Mucosa of gallbladder (tissue), 1 donor: ENCODE measurements at places on chromosomes 11 and 22.

DNA sequence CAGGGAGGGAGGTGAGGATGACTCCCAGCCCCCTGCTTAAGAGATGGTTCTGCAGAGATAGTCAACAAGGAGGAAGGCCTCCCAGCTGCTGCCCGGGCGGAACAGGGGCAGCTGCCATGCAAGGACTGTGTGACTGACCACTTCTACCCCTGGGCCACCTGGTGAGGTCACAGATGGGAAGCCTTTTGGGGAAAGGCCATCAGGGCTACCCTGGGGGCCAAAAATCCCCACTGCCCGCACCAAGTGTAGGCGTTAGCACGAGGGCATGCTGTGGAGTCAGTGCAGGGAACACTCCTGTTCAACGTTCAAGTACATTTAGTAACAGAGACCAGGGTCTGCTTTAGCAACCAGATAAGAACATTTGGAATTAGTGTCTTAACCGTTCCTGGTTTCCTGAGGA lies 372.9 kb downstream of the BRD1 start:
- no peak for DNase-seq

- no peak for DNase-seq
Measured at GRCh38 chr11:86687185-86687778, 14.9 kb upstream of the ME3 start.

- DNase-seq: no peak
Measured at GRCh38 chr11:112453601-112454577, 193.2 kb upstream of the PLET1 start.

DNA sequence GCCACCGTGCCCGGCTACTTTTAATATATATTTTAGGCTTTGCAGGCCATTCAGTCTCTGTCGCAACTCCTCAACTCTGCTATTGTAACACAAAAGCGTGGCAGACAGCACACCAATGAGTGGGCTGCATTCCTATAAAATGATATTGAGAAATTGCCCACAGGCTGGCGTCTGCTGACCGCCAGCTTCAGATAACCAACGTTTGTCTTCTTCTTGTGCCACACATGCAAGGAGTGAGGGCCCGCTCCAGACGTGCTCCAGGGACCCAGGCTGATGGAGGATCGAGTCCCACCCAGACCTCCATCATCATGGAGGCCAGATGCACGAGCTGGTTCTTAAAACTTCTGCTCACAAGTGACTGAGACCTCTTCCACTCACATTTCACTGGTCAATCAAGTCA lies 35.4 kb upstream of the LINC01488 start:
- DNase-seq: no peak

- no peak for DNase-seq
Measured at GRCh38 chr22:30695351-30695851, 727 bp downstream of the OSBP2 start.

GRCh38 chr11:121930004-121930965 lies 185.7 kb downstream of the BLID start:
- DNase-seq: no peak

DNA sequence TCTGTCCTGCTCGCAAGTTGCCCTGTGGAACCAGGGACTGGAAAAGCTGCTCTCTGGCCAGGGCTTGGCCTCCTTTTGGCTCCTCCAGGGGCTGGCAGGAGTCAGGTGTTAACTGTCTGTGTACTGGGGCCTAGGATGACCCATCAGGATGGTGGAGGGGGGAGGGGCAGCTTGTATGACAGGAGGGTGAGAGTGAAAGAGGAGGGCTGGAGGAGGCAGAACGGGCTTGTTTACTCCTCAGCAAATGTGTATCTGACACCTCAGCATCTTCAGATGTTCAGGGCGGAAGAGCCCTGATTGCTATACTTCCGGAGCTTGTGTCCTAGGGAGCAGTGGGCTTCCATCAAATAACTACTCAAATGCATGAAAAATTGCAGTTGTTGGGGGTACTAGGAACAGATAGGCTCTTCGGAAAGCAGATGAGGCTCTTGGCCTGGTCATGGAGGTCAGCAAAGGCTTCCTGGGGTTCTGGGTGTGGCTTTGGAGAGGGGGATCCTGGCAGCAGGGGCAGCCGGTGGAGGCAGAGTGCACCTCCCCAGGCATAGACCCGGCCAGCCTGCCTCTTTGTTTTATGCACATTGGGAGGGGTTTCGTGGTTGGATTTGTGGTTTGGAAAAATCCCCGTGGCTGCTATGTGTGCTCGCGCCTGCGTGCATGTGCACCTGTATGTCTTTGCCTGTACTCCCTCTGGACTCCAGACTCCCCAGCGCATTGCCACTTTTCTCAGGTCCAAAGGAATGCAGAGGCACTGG lies 31.2 kb downstream of the CD82 start:
- DNase-seq: no peak

- peak; percentile 48 for DNase-seq
Measured at GRCh38 chr11:122749005-122749687, 89.2 kb upstream of the CRTAM start.

GRCh38 chr11:95682552-95682951 lies 107.0 kb downstream of the FAM76B start:
- DNase-seq: no peak

DNA sequence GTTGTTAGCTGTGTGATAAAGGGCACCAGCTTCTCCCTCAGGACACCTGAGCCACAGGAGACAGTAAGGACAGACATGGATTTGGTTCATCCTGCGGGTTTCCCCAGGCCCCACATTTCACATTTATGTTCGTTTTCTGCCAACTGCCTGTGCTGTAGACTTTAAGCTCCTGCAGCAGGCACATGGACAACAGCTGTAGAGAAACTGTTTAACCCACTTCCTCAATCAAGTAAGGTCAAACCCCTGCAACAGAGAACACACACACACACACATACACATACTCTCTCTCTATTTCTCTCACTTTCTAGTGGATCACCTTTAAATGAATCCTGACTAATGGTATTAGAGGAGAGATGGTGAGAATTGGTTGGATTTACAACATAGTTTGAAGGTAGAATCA lies 90.7 kb downstream of the C11orf87 start:
- no peak for DNase-seq

DNA sequence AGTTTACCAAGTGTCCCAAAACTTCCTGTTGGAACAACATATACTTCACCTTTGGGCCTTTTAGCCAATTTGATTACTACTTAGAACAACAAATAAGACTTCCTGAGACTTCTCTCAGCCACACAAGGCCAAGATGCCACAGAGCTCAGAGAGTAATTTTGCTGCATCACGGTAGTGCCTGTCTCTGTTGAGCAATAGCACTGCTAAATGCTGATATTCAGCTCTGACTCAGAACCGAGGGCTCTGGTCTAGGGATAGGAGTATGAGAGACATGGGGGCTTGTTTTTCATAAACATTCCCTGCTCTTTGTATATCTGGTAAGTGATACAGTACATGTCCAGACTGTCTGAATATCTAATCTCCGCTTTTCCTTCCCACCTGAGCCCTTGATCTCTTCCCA lies 260.4 kb upstream of the ARHGAP20 start:
- peak; percentile 36 for DNase-seq

- no peak for DNase-seq
Measured at GRCh38 chr11:3191586-3192324, 26.6 kb upstream of the OSBPL5 start.

DNA sequence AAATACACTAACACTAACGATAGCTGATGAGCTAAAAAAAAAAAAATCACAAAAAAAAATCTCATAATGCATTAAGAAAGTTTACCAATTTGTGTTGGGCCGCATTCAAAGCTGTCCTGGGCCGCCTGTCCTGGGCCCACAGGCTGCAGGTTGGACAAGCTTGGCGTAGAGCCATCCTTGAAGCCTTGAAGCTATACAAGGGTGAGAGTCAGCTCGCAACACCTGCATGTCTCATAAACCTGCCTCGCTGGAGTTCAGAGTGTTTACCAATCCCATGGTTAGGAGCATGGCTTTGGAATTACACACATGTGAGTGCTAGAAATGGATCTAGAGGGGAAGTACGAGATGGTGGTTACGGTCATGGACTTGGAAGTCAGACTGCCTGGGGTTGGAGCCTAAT lies 453.7 kb downstream of the INSC start:
- DNase-seq: no peak

- DNase-seq: peak; percentile 43
Measured at GRCh38 chr11:69086152-69087132, 37.7 kb downstream of the TPCN2 start.

DNA sequence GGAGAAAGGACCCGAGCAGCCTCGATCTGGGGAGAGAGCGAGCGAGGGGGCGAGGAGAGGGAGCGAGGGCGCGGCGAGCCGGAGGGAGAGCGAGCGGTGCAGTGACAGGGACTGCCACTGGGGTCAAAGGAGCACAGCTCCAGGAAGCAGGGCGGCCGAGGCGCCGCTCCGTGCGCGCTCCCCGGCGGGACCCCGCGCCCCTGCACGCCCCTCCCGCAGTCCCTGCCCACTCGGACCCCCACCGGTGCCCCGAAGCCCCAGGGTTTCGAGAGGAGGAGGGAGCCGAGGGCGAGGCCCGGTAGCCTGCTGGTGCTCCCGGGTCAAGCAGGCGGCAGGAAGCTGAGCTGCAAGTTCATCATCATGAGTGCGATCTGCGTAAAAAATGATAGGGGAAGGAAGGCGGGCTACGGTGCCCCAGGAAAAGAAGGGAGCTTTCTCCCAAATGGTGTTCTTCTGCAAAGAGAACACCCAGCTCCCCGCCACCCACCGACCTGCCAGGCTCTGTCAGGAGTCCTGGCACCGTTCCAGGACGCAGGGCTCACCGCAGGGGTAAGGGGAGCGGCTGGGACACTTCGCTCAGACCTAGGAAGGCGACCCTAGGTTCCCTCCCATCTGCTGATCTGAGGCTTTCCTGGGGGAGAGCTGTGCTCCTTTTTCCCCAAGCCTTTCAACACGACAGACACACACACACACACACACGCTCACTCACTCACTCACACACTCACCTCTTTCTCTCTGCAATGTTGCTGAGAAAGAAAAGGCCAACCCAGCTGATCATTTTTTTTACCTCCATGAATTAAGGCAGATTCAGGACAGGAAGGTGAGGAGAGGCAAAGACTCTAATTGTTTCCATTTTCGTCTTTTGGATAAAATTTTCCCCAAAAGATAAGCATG lies at the start of gene MPPED2:
Gene MPPED2, minus strand, starts transcription at position 103 of the 894 bp plus-strand sequence. CDS start 5,980 bp downstream, outside the sequence.
- no peak for DNase-seq

- no peak for DNase-seq
Measured at GRCh38 chr22:30856741-30857502, 111.7 kb downstream of the MORC2 start.

DNA sequence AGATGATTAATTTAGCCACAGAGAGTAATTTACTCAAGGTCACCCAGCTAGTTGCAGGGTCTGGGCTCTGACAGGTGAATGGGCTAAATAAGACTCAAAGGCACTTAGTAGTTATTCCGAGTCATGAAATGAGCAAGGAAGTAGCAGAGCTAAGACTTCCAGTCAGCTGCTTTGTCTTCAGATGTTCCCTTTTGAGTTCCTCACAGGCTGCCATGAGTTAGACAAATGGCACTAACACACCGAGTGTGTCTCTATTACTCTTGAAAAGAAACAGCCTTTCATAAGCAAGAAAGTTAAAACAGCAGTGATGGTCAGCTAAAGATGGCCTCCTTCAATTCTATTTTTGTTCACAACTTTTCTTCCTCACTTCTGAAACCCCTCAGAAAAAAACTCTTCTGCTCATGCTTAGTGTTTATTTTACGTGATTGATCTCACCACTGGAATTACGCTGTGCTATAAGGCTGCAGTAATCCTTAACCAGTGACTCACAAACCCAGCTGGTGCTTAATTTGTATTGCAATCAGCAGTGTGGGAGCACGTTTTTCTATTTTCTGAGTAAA lies 389.1 kb downstream of the AASDHPPT start:
- DNase-seq: no peak

- DNase-seq: peak; percentile 60
Measured at GRCh38 chr22:32796865-32797573, 4.5 kb upstream of the TIMP3 start.

DNA sequence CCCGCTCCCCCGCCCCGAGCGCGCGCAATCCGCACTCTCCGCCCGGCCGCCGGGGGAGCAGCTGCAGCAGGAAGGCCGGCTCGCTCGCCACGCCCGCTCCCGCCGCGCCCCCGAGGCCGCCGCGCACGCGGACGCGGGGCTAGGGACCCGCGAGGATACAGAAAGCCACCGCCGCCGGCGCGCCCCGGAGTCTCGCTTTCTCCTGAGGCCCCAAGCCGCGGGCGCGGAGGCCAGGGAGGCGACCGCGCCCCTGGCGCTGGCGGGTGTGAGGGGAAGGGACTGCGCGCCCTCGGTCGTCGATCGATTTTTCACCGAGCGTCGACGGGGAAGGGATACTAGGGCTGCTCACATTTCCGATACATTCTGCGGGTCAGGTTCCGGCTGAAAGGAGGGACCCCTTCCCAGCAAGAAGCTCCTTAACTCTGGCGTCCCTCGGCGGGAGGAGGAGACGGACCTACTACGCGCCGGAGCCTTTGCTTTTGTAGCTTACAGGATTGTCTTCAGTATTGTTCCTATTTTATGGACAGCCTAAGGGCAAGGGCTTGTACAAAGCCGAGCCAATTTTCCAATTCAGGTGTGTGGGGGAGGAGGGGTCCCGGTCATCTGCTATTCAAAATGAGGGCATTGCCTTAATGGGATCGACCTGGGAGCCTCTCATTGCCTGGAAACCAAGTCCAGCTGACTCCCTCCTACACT lies 416 bp upstream of the GAB2 start:
- DNase-seq: peak; percentile 78

- DNase-seq: no peak
Measured at GRCh38 chr22:41330169-41330568, 28.8 kb downstream of the ZC3H7B start.

- no peak for DNase-seq
Measured at GRCh38 chr11:77110836-77111235, 8.2 kb downstream of the OMP start.

GRCh38 chr11:5547982-5548381 lies 358 bp downstream of the OR52H1 start:
- no peak for DNase-seq

- no peak for DNase-seq
Measured at GRCh38 chr11:120579611-120580031, 68.1 kb downstream of the GRIK4 start.

DNA sequence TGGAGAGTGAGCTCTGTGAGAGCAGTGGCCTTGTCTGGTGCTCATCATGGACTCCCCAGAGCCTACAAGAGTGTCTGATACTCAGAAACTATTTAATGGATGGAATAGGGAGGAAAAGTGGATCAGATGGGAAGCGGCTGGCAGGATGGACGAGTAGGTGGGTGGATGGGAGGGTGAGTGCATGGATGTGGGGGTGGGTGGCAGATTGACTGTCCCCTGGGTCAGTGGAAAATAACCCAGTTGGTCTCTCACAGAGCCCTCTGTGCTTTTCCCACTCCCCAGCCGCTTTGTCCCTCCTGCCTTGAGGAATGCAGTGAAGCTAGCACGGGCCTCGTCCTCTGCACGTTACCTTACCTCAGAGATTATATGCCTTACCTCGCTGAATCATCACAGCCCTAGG lies 5.9 kb downstream of the SPI1 start:
- no peak for DNase-seq

GRCh38 chr22:45552580-45553350 lies 50.1 kb downstream of the FBLN1 start:
- peak; percentile 73 for DNase-seq

- no peak for DNase-seq
Measured at GRCh38 chr11:7381937-7382336, 103.4 kb upstream of the OLFML1 start.

GRCh38 chr22:49294656-49295464 lies 532.8 kb downstream of the BRD1 start:
- peak; percentile 7 for DNase-seq
